ENCODE measurements at places on chromosomes 2 and 18.

DNA sequence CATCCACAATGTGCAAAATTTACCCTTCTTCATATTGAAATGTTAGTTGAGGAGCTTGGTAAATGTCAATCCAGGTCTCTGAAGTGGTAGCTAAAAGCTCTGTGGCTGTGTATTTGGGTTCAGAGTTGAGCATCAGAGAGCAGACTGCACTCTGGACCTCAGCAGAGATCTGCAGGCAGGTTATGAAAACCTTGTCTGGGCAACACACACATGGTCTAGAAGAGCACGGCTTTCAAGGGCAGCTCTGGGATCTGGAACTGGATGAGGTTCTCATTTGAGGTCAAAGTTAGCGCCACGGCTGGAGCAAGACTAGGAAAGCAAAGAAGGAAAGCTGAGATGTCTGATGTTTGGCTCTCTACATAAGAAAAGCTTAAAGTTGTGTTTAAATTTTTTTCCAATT, 243.0 kb downstream of the SH3BP4 start:
- DNase-seq = no peak

- DNase-seq = no peak
Observed at GRCh38 chr18:78773819-78774218, 205.8 kb upstream of the SALL3 start.

DNA sequence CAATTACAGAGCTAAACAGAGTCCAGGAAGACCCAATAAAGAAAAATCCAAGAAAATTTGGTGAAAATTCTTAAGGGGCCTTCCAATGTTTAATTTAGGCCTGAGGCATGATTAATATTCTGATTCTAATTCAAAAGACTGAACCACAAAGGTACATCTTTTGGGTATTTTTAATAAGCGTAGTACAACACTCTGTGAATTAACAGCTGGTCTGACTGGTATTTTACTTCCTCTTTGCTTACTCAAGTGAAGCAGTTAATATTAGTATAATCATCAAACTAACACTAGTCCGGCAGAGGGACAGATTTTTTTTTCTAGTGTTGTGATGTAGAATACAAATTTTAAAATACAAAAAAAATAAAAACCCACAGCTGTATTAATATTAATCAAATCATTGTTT, 652.9 kb downstream of the NR4A2 start:
- no peak for DNase-seq

DNA sequence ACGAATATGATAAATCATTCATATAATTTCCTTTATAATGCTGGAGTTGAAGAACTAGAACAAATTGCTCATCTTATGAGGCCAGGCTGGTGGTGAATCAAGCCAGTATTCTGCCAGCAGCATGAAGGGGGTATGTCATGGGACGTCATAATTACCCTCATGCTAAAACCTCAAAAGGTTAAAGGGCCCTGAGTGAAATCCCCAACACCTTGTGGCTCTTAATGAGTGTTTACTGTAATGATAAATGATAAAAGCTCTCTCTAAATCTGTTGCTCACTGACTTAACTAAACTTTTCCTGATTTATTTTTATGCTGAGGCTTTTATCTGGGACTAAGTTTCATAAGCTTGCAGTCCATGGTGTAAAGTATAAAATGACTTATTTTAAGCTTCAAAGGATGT, 18.3 kb upstream of the NEDD4L start:
- no peak for DNase-seq

GRCh38 chr2:45141883-45142866, 132.9 kb upstream of the SIX2 start:
- DNase-seq = no peak

DNA sequence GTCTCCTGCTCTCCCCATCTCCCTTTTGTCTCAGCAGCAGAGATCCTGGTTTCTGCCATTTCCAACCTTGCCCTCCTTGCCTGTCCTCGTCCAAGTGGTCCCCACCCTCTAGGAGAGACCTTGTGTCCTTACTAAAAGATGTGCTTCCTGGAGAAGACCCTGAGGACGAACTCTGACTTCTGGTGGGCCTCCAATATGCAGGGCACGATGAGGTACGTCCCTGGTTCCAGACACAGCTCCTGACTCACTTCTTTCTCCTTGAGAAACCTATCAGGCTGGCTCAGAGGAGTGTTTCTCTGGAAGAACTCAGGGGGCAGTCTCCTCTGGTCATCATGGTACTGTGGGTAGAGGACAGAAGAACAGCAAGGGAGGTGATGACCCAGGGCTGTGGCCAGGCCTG, 28.2 kb downstream of the CAPN14 start:
- no peak for DNase-seq

- no peak for DNase-seq
Observed at GRCh38 chr2:216765761-216766262, 70.5 kb upstream of the IGFBP5 start.

DNA sequence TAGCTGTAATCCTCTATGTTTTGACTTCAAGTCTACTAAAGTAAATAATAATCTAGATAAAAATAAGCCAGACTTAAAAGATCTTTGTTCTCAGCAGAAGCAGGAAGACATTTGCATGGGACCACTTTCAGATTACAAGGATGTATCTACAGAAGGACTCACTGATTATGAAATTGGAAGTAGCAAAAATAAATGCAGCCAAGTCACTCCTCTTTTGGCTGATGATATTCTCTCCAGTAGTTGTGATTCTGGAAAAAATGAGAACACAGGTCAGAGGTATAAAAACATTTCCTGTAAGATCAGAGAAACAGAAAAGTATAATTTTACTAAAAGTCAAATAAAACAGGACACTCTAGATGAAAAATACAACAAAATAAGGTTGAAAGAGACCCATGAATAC, 338.4 kb downstream of the ZNF804A start:
- no peak for DNase-seq

DNA sequence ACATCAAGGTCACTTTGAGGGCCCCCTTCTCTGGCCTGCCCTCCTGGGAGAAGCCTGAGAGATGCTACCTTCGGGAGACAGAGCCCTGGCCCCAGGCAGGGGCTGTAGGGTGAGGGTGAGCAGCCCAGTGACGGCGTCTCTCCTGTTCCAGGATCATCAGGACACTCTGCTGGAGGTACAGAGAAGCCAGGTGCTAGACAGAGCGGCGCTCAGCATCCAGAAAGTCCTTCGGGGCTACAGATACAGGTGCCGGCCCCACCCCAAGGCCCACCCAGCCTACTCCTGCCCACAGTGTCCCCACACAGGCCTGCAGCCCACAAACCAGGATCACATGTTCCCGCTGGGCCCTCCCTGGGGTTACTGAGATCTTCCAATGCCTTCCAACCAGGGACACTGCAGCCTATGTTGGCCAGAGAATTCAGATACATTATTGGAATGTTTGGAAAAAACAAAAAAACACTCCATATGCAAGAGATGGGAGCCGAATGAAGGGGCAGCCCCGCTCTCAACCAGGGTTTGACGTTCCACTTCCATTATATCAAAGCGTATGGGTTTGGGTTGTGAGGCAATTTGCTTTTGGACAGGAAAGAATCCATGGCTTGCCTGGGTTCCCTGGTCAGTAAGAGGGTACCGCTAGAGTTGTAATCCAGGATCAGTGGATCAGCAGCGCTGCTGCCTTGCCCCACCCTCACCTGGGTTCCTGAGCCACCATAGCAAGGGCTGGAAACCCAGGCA, 49.5 kb upstream of the GPR17 start:
- DNase-seq = no peak

DNA sequence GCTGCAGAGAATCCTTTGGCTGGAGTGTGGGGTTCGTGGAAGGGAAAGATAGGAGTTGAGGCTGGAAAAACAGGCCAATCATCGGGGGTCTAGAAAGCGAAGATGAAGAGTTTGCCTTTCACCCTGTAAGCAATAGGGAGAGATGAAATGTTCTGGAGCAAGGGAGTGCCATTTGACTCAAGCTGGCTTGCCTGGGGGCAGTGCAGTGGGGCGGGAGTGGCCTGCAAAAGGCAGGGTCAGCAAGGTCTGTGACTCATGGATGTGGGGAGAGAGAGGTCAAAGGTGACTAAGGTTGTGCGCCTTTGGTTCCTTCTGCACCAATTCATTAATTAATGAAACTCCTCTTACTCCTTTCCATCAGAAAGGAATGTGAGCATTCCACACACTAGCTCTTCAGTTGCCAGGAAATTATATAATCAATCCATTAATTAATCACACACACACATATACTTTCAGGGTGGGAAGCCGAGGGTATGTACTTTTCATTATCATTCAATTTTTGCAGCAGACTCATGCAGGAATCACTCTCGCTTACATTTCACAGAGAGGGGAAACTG, 227.6 kb downstream of the MYCN start:
- DNase-seq = no peak

GRCh38 chr2:140269000-140269399, 1488.8 kb upstream of the NXPH2 start:
- DNase-seq = no peak

DNA sequence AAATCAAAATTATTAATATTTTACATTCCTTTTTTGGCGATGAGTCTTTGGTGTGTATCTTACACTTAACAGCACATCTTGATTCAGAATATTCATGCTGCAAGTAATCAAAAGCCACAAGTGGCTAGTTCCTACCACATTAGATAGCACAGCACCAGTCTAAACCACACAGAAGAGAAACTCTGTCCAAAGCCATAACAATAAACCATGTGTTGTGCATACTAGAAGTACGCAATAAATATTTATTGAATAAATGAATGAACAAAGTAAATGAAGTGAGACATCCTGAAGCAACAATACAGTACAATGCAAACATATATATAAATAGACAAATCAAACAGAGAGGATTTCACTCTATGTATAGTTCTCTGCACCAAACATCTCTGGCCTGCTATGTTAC, 287.3 kb downstream of the EXOC6B start:
- DNase-seq = no peak

DNA sequence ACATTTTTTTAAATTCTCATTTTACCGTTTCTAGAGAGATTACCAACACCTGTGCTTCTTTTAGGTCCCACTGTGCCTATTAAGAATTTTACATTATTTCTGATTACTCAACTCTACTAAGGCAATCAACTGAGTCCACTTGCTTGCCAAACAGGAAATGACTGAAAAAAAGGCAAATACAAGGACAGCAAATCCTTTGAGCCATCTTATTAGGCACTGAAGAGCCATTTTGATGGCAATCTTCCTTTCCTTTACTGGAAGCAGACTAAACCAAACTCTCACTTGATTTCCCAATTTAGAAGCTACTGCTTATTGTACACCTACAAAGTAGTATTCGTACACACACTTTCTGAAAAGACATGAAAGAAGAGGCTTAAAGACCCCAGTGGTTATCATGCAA, 121.4 kb upstream of the COL3A1 start:
- DNase-seq = no peak

GRCh38 chr2:219025637-219026585, 15.4 kb downstream of the CFAP65 start:
- no peak for DNase-seq

GRCh38 chr2:217360111-217360510, 500.2 kb upstream of the TNP1 start:
- no peak for DNase-seq

DNA sequence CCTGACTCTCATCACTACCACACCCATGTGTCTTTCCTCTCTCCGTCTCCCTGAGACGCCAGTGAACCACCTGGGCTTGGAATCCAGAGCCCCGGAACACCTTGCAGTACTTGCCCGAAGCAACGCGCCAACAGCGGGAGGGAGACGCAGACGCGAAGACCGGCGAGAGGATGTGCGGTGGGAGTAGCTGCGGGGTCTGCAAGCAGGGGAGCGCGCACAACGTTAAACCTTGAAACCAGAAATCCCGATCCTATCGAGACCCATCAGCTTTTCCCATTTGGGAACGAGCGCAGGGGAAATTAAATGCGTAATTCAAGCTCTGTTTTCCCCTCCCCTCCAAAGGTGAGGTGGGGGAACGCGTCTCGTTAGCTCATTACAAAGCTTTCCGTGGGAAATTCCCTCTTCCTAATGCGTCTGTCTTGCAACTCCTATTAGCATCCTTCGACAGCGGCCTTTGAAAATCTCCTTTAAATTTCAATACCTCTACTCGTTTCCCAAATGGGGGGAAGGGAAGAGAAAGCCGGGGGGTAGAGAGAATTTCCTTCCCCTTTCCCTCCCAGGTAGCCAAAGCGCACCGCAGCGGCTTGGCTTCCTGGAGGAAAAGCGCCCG, 421 bp upstream of the CNTNAP5 start:
- no peak for DNase-seq

- no peak for DNase-seq
Observed at GRCh38 chr2:179915395-179915992, 54.1 kb upstream of the ZNF385B start.

- DNase-seq = no peak
Observed at GRCh38 chr18:80189531-80189865, 57.8 kb downstream of the PARD6G start.

- DNase-seq = no peak
Observed at GRCh38 chr18:10926621-10927161, 222.7 kb downstream of the PIEZO2 start.

DNA sequence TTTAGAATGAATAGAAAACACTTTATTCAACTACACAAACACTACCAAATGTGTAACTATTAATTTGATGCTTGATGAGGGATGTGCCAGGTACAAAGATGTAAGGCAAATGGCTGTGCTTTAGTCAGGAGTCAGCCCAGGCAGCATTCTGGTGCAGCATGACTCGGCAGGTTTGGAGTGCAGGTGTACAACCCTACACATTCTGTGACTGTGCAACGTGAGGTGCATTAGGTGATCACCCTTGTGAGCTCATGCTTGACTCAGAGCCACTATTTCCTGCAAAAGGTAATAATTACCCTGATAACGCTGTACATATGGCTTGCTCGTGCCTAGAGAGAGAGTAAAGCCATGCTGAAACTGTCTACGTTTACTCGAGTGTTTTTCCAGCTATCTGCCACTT, 288.7 kb upstream of the DSEL start:
- no peak for DNase-seq

GRCh38 chr2:29733965-29734364, 187.4 kb downstream of the ALK start:
- DNase-seq = no peak

DNA sequence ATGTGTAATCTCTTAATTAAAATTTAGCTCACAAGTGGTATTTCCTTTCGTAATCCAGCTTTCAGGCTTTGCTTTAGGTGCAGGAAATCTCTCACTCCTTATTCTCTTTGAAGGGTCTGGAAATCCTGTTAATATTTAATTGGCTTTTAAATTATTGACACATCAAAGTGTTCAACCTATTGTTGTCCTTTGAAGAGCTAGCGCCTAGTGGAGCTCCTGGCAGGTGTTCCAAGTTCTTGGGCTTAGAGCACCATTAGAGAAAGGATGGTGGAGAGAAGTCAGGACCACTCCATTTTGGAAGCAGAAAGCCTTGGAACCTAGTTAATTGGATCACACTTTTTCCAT, 92.4 kb downstream of the CABLES1 start:
- no peak for DNase-seq

GRCh38 chr18:8699948-8700347, 5.4 kb upstream of the MTCL1 start:
- no peak for DNase-seq

DNA sequence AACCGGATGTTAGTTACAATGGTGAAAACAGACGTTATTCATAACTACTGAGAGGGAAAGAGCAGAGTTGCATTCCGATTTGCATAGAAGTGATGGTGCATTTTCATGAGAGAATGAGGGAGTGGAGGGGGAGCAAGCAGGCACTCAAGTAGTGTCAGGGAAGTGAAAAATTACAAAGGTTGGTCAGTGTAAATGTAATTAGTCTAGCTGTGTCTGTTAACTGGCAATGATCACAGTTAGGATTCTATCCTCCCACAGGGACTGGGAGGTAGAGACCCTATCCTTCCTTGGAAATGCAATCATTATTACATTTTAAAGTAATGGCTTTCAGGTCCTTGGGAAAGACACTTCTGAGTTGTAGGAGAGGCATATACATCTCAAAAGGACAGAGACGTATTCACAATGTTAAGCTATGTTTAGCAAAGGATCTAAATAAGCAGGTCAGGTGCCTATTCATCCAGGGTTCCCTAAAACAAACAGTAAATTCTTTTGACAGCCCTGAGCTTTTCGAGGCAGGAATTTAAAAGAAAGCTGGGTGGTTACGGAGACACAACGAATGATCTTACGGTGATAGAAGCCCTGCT, 1671.8 kb upstream of the DDX18 start:
- DNase-seq = no peak

Measured in stimulated activated CD4-positive, alpha-beta T cell treated with anti-CD3 and anti-CD28 coated beads, TNF-alpha, amount 100 ng/mL, for 4 hours (primary cell).